SK-N-SH treated with all-trans-retinoic acid at 6 μM for 48 hours (cell line): ENCODE measurements at places on chromosomes 2 and 18.

DNA sequence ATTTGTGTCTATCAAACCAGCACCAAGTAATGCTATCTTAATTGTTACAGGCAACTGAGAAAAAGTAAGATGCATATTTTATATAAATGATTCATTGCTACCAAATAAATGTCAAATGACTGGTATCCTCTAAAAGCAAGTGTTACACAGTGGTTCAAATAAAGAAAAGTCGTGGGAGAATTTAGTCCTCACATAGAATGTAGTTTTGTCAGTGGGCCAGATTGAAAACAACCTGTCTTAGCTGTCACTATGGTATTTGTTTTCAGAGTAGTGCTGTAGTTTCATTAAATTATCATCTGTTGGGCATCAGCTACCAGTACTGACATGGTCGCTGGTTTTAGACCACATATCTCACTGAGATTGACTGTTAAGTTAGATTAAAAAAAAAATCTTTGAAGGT, 10.2 kb upstream of the EIF2AK3 start:
- peak; percentile 26; the same call in 2 of the 3 replicates for ATAC-seq

DNA sequence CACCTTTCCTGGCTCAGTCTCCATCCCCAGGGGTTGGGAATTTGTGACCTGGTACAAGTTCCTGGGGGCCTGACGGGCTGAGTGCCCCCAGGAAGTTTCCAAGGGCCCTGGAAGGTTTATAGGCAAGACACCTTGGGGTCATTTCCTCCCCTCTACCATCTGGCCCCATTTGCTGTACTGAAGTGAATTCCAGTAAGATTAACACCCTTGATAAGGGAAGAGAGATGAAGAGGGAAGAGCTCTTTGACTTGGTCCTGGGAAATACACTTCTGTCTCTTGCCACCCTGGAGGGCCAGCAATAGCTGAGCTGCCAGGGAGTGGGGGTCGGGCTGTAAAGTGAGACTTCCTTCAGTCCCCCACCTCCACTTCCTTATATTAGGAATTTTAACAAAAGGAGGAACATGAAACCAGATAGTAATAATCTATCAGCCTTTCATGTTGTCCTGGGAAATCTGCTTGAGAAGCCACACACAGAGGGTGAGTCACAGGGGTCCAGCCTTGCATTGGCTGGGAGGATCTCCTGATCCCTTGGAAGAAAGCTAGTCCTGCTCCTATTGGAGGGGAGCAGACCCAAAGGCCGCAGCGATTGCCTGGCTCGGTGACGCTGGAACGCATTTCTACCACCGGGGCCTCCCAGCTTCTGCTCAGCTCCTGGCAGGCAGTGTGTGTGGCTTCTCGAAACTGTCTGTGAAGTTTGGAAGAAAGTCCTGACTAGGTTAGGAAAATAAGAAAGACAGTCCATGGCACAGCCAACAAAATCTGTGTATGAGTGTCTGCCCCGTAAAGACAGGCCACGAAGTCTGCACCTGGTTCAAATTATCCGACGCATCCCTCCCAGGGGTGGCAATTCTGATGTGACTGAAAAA, 87.3 kb downstream of the ACAA2 start:
- ATAC-seq: peak; percentile 98

DNA sequence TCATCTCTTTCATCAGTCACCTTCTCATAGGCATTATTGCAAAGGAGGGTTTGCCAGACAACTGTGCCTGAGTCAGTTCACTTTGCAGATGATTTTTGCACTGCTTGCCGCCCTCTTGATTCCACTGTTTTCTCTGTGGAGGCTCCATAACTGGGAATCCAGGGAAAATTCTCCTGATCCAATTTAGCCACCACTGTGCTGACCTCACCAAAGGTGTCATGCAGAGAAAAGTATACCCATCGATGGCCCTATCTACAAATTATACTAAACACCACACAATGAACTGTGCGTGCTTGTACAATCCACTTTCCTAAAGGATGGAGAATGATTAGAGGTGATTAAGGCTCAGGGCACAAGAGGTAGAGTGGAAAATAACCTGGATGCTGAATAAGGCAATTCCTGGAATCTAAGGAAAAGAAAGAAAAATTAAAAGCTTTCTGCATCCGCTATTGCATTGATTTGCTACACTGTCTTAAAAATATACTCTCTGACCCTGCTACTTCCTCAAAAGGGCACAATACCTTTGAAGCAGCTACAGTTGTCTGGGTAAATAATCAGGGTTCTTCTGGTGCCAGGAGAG, 409.4 kb downstream of the RIT2 start:
- ATAC-seq: no peak

- peak; percentile 74 for ATAC-seq
These were observed at the start of gene GALNT5 for GRCh38 chr2:157257312-157258252. Gene GALNT5, plus strand, starts transcription at chr2:157257705. Its CDS starts 378 bp downstream, at chr2:157258083.

- no peak for ATAC-seq
These were observed 511.5 kb downstream of the CNTNAP5 start for GRCh38 chr2:124536591-124536990.

- ATAC-seq: peak; percentile 89
These were observed 113.3 kb downstream of the SCG2 start for GRCh38 chr2:223488814-223489213.

- no peak for ATAC-seq
These were observed 21.6 kb downstream of the SNORC start for GRCh38 chr2:232891621-232892071.

DNA sequence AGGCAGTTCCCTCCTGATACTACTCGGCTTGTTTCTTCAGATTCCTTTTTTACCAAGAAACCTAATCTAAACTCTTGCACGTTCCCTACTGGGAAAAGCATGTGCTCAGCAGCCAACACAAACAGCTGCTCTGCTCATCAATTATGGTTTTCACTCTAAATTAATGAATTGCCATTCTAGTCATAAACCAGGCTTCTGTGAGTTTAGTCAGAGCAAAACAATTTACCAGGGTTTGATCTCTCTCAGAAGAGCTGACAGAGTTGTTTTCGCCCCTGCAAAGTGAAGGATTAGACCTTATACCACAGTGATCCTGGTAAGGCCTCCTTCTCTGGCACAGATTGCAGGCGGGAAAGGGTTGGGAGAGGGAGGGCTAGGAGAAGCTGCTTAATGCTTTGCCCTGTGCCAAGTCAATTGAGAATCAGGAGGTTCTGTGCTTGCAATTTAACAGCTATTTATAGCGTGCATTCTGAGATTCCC, 57.2 kb downstream of the REEP1 start:
- peak; percentile 47 for ATAC-seq

DNA sequence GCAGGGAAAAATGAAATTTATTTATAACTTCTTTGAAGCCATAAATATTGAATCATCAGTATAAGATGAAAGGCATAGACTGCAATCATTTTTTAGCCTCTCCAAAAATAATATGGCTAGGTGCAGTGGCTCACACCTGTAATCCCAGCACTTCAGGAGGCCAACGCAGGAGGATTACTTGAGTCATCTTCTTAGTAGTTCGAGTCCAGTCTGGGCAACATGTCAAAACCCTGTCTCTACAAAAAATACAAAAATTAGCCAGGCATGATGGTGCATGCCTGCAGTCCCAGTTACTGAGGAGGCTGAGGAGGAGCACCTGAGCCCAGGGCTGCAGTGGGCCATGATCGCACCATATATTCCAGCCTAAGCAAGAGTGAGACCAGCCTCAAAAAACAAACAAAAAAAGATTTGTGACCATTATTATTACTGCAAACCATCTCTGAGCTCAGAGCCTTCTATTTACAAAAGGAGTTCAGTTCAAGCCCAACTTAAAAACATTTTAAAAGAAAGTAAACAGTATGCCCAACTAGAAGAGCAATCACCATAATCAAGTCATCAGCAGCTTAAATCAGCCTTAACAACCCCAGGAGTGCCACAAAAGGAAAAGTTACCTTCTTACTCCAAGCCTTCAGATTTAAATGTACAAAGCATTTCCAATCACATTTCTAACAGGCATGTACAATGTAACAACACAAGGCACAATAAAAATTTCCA, 37.5 kb downstream of the KCNG3 start:
- no peak for ATAC-seq

DNA sequence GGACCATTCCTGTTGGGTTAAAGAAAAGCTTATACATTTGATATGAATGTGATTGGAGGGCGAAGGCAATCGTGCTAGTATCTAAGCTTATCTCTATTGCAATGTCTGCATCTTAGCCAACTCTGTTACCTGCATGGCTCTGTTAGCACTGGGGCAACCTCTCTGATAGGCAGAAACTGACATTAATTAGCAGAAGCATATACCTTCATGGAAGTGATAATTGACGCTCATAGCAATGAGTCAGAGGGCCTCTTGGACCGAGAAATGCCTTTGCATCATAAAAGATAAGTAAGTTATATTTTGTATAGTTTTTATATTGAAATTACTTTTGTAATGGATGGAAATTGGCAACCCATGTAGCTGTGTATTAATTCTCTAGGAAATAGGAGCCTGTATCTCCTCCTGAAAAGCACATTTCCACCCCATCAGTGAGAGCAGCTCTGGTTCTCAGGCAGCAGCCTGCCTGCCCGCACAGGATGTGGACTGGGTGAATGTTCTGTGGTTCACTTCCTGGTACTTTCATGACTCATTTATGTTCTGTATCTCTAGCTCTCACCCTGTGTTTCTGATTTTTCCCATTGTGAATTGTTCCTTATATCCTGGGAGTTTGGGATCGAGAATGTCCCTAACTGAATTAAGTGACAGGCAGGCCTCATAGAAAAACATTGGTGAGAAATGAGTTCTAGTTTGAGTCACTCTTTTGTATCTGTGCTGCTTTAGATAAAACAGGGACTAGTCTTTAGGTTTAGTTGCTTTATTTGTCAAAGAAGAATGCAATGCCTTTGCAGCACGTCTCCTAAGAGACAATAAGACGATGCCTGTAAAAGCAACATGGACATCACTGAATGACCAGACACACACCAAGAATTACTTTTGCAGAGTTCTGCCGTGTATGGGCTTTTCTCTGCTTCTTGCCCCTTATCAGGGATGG, 344.9 kb downstream of the DCDC2C start:
- no peak for ATAC-seq

GRCh38 chr2:231795525-231796327, 9.5 kb downstream of the COPS7B start:
- peak; percentile 95 for ATAC-seq

DNA sequence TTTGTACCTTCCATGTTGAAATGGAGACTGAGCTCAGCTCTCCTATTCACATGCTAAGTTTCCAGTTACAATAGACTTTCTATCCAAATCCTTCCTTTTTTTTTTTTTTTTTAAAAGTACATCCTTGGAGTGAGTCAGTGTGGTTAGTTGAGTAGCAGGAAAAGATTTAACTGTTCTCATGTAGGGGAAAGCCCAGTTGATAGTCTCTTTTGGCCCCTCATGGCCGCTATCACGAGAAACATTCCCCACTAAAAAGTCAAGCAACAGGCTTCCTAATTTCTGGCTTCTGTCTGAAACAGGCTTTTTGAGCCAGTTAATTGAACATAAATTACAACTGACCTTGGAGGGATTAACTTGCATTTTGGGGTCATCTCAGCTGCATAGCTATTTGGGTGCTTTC, 161.3 kb downstream of the MEIS1 start:
- no peak for ATAC-seq

DNA sequence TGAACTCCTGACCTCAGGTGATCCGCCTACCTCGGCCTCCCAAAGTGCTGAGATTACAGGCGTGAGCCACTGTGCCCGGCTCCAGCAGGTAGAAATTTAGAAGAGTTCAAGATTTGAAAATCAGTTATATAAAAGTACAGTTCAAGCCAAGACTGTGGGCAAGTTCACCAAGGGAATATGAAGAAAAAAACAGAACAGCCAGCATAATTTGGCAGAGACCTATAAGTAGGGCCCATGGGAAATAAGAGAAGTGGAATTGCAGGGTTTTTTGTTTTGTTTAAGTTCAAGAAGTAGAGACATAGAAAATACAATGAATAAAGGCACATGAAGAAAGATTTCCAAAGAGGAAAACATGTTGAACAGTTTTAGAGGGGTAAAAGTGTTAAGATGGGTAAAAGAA, 57.9 kb downstream of the BAZ2B start:
- no peak for ATAC-seq

GRCh38 chr2:78245394-78246135, 723.4 kb upstream of the LRRTM4 start:
- no peak for ATAC-seq

DNA sequence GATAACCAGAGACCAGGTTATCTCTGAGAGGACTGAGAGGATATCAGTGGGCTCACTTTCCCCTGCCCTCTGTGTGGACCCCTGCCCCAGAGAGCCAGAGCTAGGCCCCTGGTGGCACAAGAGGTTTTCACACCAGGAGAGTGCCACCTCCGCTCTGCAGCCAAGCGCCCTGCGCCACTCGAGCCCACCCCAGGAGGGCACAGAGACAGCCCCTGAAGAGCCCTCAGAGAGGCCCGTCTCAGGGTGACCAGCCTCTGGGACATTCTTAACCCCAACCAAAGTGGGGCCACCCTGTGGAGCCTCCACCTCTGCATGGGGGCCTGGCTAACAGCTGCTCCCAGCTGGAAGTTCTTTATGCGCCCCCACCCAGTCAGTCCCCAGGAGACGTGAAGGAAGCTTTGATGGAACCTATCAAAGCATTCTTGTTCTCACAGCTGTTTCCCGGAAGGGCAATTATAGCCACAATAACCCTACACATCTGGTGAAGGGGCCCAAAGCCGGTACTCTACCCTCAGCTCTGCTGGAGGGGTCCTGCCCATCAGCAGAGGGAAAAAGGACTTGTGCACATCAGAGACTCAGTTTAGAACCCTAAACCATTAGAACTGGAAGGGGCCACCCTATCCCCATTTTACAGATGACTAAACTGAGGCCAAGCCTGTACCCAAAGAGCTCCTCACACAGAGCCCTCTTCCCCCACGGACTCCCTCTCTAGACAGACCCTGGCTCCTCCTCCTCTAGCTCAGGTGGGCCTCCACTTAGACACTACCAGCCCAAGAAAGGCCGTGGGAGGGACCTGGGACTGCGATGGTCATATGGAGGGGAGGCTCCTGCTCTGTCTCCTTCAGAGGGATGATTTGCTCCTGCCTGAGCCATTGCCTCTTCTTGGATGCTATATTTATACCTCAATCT, 101.1 kb downstream of the ZFP36L2 start:
- ATAC-seq: no peak

- peak; percentile 2; the same call in 2 of the 3 replicates for ATAC-seq
These were observed 604 bp downstream of the RALBP1 start for GRCh38 chr18:9475643-9476591.

DNA sequence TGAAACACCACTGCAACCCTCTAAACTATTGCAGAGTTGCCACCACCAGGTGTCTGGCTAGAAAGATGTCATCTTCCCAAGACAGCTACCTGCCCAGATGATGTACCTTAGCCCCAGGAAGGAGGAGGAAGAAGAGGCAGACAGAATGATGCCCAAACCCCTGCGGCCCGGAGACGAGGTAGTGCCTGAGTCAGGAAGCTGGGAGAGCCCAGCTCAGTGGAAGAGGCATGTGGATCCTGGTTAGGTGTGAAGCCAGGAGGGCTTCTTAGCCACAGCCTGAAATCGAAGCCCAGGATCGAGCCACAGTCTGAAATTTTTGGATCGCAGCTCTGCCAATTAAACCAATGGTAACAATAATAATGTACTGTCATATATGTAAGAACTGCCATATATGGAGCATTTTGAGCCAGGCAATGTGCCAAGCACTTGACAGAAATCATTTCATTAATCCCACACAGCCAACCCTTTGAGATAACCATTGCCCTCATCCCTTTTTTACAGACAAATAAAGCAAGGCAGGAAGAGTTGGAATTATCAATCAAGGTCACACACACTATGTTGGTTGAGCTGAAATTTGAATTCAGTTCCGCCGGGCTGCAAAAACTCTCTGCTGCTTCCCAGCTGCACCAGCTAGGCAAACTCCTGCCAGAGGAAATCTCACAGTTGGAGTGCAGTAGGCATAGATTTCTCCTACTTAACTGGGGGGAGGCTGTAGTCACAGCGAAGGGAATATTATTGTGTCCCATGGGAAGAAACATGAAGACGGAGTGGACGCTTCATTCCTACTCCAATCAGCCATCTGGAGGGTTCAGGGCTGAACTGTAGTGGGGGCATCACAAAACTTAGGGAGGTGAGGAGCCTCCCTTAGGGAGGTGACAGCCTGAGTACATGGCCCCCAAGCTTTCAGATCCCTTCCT, 19.4 kb upstream of the CYP1B1 start:
- ATAC-seq: no peak
